ENCODE measurements at places on chromosomes 5 and 9.

DNA sequence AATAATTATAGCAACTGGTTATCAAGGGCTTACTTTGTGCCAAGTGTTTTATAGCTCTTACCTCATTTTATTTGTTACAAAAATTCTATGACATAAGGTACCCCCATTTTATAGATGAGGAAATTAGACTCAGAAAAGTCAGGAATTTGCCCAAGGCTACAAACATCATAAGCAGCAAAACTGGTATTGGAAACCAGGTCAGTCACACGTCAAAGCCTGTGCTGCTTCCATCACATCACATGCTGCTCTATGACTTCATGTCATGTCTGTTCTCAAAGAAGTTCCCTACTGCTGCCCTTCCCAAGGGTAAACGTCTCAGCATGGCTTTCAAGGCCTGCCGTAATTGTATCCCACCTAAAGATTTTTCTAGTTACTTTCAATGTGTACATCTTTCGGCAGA lies 6.9 kb upstream of the KIF2A start:
- DNase-seq, result no peak

DNA sequence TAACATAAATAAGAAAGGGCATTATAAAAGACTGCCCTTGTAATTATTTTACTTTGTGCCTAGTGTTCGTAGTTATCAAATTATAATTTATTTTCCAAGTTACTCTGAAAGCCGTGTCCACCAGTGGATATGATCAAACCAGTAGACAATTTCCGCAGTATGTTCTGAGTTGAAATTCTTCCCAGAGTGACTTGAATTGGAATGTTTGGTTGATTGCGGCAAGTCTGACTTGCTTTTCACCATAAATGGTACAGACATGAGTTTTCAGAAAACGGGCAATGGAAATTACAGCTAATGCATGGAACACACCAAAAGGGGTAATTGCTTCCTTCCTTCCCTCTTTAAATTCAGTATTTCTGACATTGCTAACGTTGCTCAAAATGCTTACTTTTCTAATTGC lies 56.6 kb downstream of the CHSY3 start:
- DNase-seq, result no peak

DNA sequence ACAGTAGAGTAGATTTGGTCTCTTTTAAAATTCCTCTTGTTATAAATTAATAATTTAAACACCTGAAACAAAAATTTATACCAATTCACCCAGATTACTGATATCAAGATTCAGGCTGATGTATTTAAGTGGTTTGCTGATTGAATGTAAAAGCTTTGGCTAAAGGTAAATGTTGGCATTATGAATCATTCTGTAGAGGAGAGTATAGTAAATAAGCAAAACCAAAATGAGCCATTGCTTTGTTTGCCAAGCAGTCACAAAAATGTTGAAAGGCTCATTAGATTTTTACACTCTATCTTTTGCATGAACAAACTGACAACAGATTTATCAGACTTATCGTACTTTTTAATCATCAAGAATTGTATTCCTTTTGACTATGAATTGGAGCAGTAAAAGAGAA lies 332.6 kb downstream of the FAM170A start:
- no peak for DNase-seq

- no peak for DNase-seq
Observed at GRCh38 chr5:55222985-55223811, 3.9 kb downstream of the MCIDAS start.

- DNase-seq, result no peak
Observed at GRCh38 chr5:111865356-111865755, 108.4 kb upstream of the NREP start.

DNA sequence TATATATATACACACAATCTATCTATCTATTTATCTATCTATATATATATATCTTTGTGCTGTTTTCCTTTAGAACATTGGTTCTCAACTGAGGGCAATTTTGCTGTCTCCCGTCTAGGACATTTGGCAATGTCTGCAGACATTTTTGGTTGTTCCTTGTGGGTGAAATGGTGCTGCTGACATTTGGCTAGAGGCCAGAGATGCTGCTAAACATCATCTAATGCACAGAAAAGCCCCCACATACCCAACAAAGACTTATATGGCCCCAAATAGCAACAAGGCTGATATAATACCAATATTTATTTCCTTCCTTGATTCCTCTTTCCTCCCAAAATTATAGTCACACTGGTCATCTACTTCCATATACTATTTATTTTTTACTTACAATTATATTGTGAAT lies 197.5 kb downstream of the TRPM3 start:
- no peak for DNase-seq

- no peak for DNase-seq
Observed at GRCh38 chr5:52757527-52757926, 30.2 kb upstream of the ITGA1 start.

DNA sequence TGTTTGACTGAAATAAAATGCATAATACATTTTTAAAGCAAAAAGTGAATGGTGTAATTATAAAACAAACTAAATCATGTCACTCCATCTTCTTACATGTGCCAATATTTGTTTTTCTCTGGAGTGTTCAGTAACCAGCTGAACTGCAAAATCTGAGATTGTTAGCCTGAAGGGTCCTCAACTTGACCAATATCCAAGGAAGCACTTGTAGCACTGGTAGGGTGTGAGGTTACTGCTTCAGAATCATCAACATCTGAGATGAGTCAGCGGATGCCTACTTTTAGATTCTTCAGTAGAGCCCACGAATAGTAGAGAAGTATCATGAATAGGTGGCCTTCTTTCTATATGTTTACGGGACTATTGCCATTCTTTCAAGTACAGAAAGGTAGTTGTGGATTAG lies 226.7 kb downstream of the TLE4 start:
- no peak for DNase-seq

DNA sequence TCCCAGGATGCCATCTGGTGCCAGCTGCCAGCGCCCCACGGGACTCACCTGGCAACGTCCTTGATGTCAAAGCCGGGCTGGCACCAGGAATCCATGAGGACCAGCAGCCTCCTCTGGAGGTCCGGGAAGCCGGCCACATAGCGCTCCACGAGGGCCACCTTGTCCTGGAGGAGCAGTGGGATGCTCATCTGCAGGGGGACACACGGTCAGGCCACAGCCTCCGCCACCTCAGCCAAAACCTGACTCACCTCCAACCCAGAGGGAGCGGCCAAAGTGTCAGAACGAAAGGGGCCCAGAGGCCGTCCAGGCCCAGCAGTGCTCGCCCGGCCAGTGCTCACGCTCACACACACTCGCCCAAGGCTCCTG lies 56.5 kb downstream of the EXD3 start:
- no peak for DNase-seq

- DNase-seq, result no peak
Observed at GRCh38 chr5:37738057-37738691, 101.7 kb downstream of the GDNF start.

- DNase-seq, result no peak
Observed at GRCh38 chr5:143426437-143426991, 23.0 kb upstream of the NR3C1 start.

- DNase-seq, result no peak
Observed at GRCh38 chr5:179328291-179328690, 17.0 kb downstream of the ADAMTS2 start.

DNA sequence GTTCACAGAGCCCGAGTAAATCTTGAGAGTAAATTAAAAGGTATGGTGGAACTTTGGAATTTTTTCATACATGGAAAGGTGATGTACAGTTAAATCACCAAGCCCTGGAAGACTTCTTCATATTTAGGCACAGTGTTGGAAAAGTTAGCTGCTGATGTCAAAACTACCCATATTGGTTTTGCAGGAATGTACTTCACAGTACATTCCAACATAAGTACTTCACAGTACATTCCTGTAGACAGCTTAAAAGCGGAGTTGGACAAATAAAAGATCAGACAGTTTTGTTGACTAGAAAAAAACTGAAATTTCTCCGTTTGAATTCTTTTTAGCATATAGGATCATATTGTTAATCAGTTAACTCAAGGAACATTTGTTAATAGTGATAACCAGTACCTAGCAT lies 1.8 kb downstream of the RANBP17 start:
- no peak for DNase-seq

DNA sequence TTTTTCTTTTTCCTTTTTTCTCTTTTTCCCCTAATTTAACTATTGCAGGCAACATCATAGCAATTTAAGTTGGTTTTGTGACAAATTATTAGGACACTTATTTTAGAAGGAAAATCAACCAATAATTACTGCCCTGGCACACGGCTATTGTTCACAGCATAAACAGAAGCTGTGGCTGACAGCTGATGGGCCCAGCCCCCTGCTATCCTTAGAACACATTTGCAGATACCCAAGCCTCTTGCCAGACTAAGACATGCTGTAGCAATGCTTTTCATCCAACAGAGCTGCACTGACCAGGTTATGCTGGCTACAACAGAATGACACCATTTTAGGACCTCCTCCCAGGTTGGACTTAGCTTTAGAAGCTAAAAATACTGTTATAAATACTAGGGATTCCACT lies 852.7 kb upstream of the DMAC1 start:
- DNase-seq, result no peak

- no peak for DNase-seq
Observed at GRCh38 chr9:121671612-121672155, 20.2 kb downstream of the DAB2IP start.

DNA sequence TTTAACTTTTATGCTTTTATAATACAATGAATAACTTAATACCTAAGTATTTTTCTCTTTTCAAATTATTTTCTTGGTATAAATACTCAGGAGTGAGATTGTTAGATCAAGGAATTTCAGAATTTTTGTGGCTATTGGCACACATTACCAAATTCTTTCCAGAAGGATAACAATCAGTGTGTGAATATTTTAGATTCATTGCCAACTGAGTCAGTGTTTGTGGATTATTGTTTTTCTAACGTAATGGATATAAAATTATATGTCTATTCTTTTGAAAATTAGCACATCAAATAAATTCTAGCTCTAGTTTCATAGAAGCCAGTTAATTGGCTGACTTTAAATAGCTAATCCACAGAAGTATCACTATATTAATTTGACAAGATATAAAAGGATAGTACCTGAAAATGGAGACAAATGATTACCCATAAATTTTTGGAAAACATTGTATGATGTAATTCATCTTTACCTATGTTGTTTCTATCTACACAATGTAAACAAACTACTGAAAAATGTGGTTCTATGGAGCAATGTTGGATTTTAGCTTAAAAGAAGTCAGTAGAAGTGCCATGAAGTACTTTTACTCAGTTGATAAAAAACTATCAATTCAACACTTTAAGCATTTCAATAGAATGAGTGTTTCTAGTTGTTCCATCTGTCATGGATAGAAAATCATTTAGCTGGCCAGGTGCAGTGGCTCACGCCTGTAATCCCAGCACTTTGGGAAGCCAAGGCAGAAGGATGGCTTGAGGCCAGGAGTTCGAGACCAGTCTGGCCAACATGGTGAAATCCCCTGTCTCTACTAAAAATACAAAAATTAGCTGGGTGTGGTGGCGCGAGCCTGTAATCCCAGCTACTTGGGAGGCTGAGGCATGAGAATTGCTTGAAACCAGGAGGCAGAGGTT lies 185.1 kb downstream of the ADAMTSL1 start:
- DNase-seq, result no peak

- DNase-seq, result no peak
Observed at GRCh38 chr9:118262191-118262590, 558.0 kb downstream of the TLR4 start.

GRCh38 chr9:134346151-134346550 lies 19.9 kb downstream of the RXRA start:
- DNase-seq, result no peak

DNA sequence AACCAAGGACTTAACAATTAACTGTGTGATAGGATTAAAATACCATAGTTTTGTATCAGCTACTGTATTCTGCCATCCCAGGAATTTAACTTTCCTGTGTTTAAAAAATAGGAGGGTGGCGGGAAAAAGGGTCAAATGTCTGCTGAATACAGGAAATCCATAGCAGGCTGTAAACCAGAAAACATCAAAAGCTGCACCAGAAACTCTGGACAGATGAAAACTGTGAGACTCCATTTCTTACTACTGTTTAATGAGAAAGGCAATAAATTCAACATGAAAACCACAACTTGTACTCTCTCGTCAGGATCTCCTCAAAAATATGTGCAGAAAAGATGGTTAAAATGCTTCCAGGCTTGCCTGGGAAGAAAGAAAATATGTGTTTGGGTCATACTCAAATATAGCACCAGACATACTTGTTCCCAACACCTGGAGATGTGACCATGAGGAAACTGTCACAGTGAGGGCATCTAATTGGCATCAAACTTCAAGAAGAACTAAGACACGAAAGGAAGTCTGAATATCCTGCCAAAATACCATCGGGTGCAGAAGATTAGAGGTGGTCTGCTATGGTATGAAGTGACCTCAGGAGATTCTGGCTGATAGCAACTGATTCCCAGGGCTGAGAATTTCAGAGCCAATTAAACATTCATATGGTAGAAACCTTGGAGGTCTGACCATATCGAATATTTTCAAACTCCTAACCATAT lies 164.7 kb upstream of the TARS1 start:
- DNase-seq, result no peak

DNA sequence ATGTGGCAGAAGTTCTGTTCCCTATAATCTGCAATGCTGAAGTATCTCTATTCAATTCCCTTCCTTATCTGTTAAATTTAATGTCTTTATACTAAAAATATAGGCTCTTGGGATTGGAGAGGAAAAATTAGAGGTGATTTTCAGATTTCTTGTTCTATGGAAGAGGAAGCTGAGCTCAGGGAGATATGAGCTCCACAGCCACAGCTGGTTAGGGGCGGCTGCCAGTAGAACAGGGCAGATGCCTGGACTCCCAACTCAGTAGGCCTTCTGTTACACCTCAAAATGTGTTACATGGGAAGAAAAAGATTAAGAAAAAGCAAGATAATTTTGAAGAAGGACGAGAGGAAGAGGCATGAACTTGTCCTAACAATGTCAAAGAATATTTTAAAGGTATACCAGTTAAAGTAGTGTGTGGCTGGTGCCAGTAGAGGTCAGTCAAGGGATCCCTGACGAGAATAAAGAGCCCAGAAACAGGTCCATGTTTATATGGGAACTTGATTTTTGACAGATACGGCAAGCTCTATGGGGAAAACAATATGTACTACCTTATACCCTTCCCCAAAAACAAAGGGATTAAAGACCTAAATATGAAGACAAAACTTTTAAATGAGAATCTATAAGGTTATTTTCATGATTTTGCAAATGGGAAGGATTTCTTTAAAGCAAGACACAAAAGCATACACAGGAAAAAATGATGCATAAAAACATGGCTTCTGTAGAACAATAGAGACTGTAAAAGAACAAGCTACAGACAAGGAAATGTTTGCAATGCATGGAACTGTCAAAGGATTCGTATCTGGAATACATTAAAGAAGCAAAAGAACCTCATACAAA lies 28.7 kb downstream of the DNAJC21 start:
- DNase-seq, result peak; percentile 8

GRCh38 chr9:84860249-84861115 lies 191.0 kb downstream of the NTRK2 start:
- no peak for DNase-seq

DNA sequence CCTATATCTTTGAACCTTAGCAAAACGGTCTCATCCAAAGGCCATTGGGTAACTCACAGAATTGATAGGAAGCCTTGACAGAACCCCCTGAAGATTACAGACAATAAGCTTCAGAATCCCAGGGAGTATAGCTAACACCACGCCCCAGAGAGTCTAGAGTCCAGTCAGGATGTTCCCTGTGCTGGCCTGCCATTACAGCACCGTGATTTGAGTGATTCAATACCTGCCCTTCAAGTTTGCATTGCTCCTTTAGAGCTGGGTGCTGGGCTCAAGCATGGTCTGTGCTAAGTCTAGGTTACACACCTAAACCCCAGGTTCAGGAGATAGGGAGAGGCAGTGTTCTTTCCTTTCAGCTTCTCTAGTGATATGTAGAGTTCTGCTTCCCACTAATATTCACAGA lies 90.5 kb downstream of the RASEF start:
- DNase-seq, result no peak

Measured in NK-92 treated with Interleukin-12 subunit alpha and Interleukin-12 subunit beta, amount 100 ng/mL, for 24 hours (cell line).